ENCODE measurements at places on chromosomes 3 and 15. TPM values are rescaled to one million over a fixed set of nuclear protein-coding genes. Genes with fewer than 3 reads are reported as not detected.

DNA sequence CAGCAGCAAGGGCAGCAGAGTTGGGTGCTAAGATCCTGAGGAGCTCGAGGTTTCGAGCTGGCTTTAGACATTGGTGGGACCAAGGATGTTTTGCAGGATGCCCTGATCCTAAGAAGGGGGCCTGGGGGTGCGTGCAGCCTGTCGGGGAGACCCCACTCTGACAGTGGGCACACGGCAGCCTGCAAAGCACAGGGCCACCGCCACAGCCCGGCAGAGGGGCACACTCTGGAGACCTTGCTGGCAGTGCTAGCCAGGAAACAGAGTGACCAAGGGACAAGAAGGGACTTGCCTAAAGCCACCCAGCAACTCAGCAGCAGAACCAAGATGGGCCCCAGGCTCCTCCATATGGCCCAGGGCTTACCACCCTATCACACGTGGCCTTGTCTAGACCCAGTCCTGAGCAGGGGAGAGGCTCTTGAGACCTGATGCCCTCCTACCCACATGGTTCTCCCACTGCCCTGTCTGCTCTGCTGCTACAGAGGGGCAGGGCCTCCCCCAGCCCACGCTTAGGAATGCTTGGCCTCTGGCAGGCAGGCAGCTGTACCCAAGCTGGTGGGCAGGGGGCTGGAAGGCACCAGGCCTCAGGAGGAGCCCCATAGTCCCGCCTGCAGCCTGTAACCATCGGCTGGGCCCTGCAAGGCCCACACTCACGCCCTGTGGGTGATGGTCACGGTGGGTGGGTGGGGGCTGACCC lies 18.8 kb downstream of the SEC61A1 start:
- no peak for DNase-seq
- H3K27me3 ChIP-seq = no peaks in the 10 kb centered on the region
- H3K27ac ChIP-seq = peak overlapping the region; percentile 48
- no peak overlapping the region for H3K4me3 ChIP-seq
- H3K36me3 ChIP-seq = peaks cover 22% of the 10 kb centered on the region

DNA sequence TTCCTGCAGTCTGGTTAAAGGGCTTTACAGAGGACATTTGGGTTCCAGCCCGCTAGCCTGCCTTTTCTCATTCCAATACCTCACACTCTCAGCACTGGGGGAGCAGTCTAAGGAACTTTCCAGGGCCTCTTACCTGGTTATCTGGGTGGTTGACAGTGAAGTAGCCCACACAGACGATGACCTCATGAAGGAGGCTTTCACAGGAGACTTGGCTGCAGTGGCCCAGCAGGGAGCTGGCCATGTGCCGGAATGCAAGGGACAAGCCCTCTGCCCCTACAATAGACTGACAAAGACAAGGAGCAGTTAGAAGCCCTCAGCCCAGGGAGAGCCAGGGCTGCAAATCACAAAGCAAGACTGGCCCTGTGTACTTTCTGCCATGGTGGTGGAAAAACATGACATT lies 39.5 kb downstream of the ISL2 start:
- H3K27me3 ChIP-seq = no peaks in the 10 kb centered on the region
- no peaks in the 10 kb centered on the region for H3K4me1 ChIP-seq
- H3K36me3 ChIP-seq = no peaks in the 10 kb centered on the region
- H3K27ac ChIP-seq = no peak overlapping the region
- no peak overlapping the region for H3K4me3 ChIP-seq

- peak overlapping the region; percentile 98 for H3K4me3 ChIP-seq
- no peak for DNase-seq
- peak overlapping the region; percentile 97 for H3K27ac ChIP-seq
These were observed 828 bp downstream of the U2SURP start for GRCh38 chr3:143002083-143002712.

DNA sequence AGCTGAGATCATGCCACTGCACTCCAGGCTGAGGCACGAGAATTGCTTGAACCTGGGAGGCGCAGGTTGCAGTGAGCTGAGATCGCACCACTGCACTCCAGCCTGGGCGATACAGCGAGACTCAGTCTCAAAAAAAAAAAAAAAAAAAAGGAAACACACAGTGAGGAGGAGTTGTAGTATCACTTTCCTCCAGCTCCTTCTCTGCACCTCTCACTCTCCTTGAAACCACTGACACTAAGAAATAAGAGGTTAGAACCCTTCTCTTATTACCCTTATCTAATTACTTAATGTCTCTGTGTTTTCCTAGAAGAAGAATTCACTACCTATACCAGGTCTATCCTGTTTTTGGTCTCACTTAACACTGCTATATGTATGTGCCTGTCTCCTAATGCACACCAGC lies 31.7 kb downstream of the RAB27A start:
- H3K27ac ChIP-seq = peak overlapping the region; percentile 93
- peak overlapping the region; percentile 49 for H3K4me3 ChIP-seq
- DNase-seq = no peak
- peaks cover 58% of the 10 kb centered on the region for H3K4me1 ChIP-seq
- H3K36me3 ChIP-seq = peaks cover 25% of the 10 kb centered on the region
- H3K27me3 ChIP-seq = no peaks in the 10 kb centered on the region

Gene CCDC71
- 24.7 TPM for total RNA-seq

Gene CLRN1
- not detected for total RNA-seq

DNA sequence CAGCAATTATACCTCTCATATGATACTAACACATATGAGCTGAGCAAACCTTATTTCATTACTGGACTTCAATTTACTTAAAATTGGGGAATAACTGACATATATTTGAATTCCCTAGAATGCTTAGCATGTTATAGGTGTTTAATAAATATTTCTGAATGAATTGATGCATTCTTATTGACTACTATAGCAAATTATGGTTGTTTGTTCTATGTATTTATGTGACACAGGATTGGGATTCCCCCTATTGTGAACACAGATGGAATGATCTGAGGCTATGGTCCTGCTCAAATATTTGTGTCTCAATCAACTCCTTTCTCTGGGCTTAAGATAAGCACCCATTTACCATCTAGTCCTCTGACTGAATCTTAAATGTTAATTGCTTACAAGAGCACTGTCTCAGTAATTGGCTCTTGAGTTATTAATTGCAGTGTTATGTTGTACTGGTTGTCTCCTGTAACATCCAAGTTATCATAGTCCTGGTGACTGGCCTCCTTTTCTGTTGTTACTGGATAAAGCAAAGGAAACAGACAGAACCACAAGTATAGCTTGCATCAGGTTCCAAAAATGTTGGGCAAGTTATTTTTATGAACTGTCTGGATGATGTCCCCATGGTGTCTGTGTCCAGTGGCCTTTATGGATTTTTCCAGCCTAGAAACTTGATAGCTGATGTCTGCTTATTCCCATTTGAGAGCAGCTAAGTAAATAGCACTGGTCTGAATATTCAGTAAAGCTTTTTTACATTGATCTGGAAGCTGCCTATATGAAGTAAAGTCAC lies 2.3 kb upstream of the UACA start:
- peak overlapping the region; percentile 9 for H3K4me3 ChIP-seq
- H3K27ac ChIP-seq = no peak overlapping the region
- no peak for DNase-seq
- peaks cover 20% of the 10 kb centered on the region for H3K4me1 ChIP-seq
- H3K36me3 ChIP-seq = no peaks in the 10 kb centered on the region
- peaks cover 23% of the 10 kb centered on the region for H3K27me3 ChIP-seq

DNA sequence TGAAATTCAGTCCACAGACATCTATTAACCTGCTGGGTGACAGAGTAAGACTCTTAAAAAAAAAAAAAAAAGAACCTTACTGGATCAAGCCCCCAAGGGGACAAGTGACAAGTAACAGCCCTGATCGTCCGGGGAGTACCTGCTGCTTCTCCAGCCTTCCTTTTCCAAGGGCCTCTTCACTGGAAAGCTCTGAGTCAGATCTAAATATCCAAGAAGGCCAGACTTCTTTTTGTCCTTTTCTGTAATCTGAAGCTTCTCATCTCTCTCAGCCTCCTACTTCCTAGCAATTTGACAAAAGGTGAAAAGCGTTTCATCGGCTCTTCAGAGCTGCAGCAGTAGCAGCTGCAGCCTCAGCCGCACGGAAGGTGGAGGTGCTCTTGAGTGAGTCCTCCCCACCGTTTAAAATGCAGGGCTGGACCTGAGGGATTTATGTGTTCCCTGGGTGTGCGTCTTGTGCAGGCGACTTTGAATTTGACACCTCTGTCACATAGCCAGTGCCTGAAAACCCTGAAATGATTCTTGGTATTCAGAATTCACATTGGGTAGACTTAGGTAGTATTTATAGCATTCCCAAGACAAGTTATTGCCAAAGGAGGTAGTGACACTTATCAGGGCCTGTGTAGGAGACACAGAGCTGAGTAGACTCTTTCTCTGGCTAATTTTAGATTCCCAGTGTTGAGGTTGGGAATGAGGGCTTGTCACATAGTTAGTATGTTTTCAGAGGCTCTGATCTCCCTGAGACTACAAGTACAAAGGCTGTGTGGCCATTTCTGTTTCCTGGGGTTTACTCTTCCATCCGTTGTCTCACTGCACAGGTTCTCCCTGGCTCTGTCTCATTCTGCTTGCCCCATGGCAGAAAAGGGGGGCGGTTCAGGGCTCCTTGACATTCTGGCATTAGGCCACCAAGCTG lies 291.2 kb upstream of the C2CD4B start:
- no peaks in the 10 kb centered on the region for H3K4me1 ChIP-seq
- no peaks in the 10 kb centered on the region for H3K27me3 ChIP-seq
- no peak overlapping the region for H3K4me3 ChIP-seq
- H3K27ac ChIP-seq = no peak overlapping the region
- no peak for DNase-seq

Gene DOCK3
- 4.5 TPM for total RNA-seq

Gene ISLR2
- total RNA-seq = not detected

- no peaks in the 10 kb centered on the region for H3K4me1 ChIP-seq
- H3K27ac ChIP-seq = no peak overlapping the region
- peaks cover 11% of the 10 kb centered on the region for H3K36me3 ChIP-seq
- H3K4me3 ChIP-seq = no peak overlapping the region
These were observed 38.9 kb upstream of the DCLK3 start for GRCh38 chr3:36803091-36803791.

DNA sequence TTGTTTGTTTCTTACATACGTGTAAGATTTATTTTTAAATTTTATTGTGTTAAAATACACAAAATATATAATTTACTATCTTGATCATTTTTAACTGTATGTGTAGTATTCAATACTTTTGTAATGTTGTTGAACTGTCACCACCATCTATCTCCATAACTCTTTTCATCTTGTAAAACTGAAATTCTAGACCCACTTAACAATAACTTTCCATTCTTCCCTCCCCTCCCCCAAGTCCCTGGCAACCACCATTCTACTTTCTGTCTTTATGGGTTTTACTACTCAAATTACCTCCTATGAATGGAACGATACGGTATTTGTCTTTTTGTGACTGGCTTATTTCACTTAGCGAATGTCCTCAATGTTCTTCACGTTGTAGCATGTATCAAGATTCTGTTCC lies 262.1 kb upstream of the CHRM5 start:
- no peak overlapping the region for H3K4me3 ChIP-seq
- H3K27me3 ChIP-seq = no peaks in the 10 kb centered on the region
- DNase-seq = no peak
- H3K36me3 ChIP-seq = peaks cover 5% of the 10 kb centered on the region

DNA sequence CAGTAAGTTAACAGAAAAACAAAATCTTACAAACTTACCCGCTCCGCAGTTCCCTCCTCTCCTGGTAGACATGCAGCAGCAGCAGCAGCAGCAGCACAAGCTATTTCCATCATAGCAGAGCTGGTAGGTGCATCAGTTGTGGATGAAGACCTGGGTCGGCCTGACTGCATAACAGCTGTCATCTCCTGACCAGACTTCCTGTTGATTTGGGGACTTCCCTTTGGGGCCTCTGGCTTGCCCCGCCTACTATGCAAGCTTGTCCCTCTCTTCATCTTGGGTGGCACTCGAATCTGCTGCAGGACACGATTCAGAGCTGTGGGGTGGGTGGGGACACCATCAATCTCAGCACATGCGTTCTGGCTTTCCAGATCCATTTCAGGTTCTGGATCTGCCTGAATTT lies 65.7 kb downstream of the TMCC1 start:
- peak overlapping the region; percentile 73 for H3K27ac ChIP-seq
- H3K27me3 ChIP-seq = no peaks in the 10 kb centered on the region
- peaks cover 12% of the 10 kb centered on the region for H3K4me1 ChIP-seq
- no peaks in the 10 kb centered on the region for H3K36me3 ChIP-seq
- no peak overlapping the region for H3K4me3 ChIP-seq

GRCh38 chr3:178947738-178948137 lies 123.9 kb downstream of the ZMAT3 start:
- peaks cover 19% of the 10 kb centered on the region for H3K36me3 ChIP-seq
- no peaks in the 10 kb centered on the region for H3K4me1 ChIP-seq
- H3K27ac ChIP-seq = no peak overlapping the region

- H3K36me3 ChIP-seq = no peaks in the 10 kb centered on the region
- H3K4me3 ChIP-seq = no peak overlapping the region
- H3K4me1 ChIP-seq = peaks cover 2% of the 10 kb centered on the region
- no peak for DNase-seq
These were observed 1.9 kb upstream of the CAMKV start for GRCh38 chr3:49871531-49872153.

Gene PARP9
- total RNA-seq = 45.5 TPM

Gene SLC6A20
- not detected for total RNA-seq

DNA sequence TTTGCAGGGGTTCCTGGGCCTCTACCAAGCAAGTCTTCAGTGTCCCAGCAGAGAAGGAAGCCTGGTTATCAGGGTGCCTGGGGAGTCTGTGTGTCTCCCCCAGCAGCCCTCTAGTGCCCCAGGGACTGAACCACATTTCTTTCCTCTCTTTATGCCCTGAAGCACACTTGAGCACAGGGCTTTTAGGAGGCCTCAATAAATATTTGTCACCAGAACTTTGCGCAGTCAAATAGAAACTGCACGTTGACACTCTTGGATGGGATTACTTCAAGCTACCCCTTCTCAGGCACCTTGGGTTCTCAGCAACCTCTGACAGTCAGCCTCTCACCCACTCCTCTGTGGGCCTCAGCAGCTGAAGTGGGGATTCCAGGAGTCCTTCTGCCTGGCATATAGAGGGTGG lies 226.6 kb upstream of the HES1 start:
- no peaks in the 10 kb centered on the region for H3K36me3 ChIP-seq
- no peak overlapping the region for H3K4me3 ChIP-seq
- DNase-seq = no peak
- H3K27me3 ChIP-seq = peaks cover 4% of the 10 kb centered on the region
- H3K4me1 ChIP-seq = peaks cover 7% of the 10 kb centered on the region

DNA sequence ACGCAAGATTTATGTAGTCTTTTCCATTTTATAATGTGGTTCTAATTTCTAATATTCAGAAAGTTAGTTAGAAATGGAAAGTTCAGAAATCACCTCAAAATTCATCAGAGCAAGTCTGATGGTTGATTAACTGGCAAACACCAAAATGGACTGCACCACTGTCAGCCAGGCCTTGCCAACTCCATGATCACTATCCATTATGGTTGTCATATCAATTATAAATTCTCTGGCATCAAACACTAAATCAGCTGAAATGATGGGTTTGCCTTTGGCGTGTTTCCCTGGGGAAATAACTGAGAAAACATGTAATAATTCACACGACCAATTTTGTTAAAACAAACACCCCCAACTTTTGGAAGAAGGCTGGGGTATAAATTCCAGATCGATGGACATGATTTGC lies 219.4 kb downstream of the CDIN1 start:
- DNase-seq = no peak
- no peaks in the 10 kb centered on the region for H3K4me1 ChIP-seq
- H3K27me3 ChIP-seq = no peaks in the 10 kb centered on the region
- H3K27ac ChIP-seq = no peak overlapping the region
